Astrocyte of the hippocampus (primary cell): ENCODE measurements at places on chromosomes 6 and 20.
A peak's percentile ranks its signal among the peaks of the same experiment; 100 is the strongest.

DNA sequence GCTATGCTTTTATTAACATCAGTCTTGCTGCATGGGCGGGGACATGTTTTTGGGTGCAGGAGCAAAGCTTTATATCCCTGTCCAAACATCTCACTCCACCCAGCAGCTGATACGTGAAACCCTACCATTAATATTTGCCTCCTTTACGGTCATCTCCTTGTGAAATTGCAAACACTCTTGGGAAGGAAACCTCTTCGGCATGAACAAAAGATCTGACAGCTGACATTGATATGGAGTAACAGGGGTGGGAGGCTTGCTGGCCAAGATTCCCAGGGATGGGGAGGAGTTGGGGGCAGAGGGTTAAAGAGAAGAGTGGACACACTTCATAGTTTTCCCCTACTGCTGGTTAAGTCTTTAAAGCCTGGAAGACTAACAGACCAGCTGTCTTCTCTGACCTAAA lies 22.2 kb upstream of the VEGFA start:
- DNase-seq = no peak

- DNase-seq = no peak
These were observed 1.1 kb downstream of the GTSF1L start for GRCh38 chr20:43725666-43726065.

- DNase-seq = no peak
These were observed 96.3 kb downstream of the MYB start for GRCh38 chr6:135277422-135277821.

GRCh38 chr6:29547573-29547972 lies 12.0 kb downstream of the UBD start:
- DNase-seq = no peak

- DNase-seq = peak; percentile 15
These were observed 16.6 kb downstream of the DNAAF9 start for GRCh38 chr20:3390759-3391425.

DNA sequence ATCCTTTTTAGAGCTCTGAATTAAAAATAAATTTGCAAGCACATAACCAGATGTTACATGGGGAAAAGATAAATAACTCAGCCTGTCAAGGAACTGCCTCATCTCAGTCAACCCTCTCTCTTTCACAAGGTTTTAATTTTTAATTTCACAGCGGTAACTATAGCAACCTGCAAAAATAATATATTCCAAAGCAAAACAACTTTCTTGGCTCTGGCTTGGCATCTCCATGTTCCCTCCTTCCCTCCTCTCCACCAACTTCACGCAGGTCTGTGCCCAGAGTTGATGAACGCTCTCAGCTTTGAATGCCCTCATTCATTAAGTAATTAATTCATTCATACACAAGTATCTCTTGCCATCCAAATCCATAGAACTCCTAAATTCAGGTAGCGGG lies 32.5 kb upstream of the SIRPA start:
- no peak for DNase-seq

DNA sequence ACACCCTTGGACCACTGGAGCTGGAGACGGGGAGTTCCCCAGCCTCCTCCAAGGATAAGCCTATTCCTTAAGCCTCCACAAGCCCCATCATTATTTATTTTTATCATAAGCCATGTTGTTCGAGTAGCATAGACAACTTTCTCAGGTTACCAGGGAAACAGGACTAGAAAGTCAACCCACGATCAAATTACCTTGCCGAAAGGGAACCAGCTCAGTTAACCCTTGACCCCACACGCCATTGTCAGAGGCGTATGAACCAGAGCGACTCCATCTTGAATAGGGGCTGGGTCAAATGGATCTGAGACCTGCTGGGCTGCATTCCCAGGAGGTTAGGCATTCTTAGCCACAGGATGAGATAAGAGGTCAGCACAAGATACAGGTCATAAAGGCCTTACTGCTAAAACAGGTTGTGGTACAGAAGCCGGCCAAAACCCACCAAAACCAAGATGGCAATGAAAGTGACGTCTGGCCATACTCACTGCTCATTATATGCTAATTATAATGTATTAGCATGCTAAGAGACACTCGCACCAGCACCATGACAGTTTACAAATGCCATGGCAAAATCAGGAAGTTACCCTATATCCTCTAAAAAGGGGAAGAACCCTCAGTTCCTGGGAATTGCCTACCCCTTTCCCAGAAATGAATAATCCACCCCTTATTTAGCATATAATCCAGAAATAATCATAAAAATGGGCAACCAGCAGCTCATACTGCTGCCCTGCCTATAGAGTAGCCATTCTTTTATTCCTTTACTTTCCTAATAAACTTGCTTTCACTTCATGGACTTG lies 22.4 kb downstream of the SYNJ2 start:
- DNase-seq = no peak

DNA sequence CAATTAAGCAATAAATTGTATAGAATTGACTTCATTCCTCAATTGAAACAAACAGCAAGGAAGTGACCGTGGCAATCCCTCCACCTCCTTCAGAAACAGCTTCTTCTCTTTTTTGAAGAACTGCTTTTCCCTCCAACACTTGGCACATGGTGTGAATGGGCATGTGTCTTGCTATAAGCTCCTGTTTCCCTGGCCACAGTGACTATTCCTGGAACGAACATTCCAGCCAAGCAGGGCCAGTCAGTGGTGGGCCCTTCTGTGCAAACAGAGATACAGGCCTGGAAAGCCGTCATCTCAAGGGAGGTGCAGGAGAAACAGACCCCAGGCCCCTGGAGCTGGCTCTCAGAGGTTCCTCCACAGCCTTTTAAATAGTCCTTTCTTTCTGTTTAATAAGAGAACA lies 6.9 kb downstream of the TXNDC5 start:
- no peak for DNase-seq

- no peak for DNase-seq
These were observed 93.6 kb upstream of the FAM184A start for GRCh38 chr6:119171864-119172588.

GRCh38 chr6:63573899-63574553 lies 1.7 kb downstream of the LOC128125822 start:
- peak; percentile 76 for DNase-seq

- DNase-seq = no peak
These were observed 194.6 kb downstream of the ZDHHC14 start for GRCh38 chr6:157575436-157576145.

DNA sequence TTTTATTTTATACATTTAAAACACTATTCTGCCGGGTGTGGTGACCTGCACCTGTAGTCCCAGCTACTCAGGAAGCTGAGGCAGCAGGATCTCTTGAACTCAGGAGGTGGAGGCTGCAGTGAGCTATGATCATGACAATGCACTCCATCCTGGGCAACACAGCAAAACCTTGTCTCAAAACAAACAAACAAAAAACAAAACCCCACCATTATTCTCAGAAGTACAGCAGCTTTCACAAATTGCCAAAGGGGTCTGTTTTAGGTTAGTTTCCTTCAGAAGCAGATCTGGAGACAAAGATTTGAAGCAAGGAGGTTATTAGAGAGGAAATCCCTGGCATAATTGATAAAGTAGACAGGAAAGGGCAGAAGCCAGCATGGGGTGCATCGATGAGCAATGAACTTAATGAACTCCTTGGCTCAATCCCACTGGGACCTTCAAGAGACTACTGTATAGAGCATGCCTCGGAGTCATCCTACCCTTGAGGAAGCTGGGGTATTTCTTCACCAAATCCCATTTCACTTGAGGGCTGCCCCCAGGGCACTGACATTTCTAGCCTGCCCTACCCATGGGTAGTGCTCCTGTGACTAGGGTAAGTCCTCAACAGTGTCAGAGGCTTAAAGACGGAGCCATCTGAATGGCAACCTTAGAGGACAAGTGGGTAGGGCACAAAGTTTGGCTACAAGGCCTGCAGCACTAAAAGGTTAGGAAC lies 43.2 kb upstream of the DDR1 start:
- DNase-seq = no peak

DNA sequence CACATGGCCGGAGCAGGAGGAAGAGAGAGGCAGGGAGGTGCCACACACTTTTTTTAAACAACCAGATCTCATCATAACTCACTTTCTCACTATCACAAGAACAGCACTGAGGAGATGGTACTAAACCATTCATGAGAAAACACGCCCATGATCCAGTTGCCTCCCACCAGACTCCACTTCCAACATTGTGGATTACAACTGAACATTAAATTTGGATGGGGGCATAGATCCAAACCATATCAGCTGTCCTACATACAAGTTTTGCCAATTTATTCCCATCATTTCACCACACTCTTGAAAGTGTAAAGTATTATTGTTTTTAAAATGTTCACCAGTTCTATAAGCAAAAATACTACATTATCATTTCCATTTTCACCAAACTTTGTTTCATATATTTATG lies 33.9 kb upstream of the VGLL2 start:
- DNase-seq = no peak

- DNase-seq = no peak
These were observed 106.6 kb downstream of the ZMYND8 start for GRCh38 chr20:47249913-47250312.
